ENCODE measurements at places on chromosomes 2 and 18. TPM values are rescaled to one million over a fixed set of nuclear protein-coding genes. Genes with fewer than 3 reads are reported as not detected.

GRCh38 chr18:3709205-3709604 lies 259.2 kb downstream of the TGIF1 start:
- no peak for DNase-seq

DNA sequence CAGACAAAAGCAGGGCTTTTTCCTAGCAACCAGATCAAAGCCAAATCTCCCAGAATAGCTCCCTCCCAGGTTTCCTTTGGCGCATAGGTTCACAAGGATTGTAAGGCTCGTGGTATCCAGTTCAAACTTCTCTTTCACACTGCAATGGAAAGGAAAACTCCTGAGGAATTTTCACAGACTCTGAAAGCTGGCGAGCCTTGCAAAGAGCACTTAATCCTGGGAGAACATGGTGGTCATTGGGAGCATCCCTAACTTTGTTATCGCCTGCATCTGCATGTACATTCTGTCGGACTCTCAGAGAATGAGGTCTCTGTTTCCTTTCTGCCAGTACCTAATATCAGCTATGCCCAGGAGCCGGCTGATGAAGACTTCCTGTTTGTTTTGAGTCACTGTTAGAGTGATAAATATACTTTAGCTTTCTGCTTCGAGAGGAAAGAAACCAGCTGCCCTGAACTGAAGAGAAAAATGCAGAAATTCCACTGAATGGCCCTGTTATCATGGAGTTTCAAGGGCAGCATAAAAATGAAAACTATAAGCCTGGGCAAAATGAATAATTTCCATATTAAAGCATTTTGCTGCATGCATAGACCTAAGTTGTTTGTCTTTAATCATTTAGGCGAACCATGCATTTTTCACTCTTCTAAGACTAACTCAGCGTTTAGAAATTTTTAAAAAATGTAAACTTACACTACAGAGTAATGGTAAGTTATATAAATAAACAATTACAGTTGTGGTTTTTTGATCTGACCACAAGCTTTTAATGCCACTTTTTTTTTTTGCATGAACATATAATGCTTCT lies 76.4 kb upstream of the ZEB2 start:
- no peak for DNase-seq

- DNase-seq, result no peak
Observed at GRCh38 chr18:58604311-58604710, 24.6 kb downstream of the ALPK2 start.

DLGAP1 gene
- 2.0 TPM for polyA plus RNA-seq

SMIM21 gene
- not detected for polyA plus RNA-seq

RAX gene
- not detected for polyA plus RNA-seq

All from left lung (tissue), 14 donors.